ENCODE measurements at places on chromosomes 1 and 21.

DNA sequence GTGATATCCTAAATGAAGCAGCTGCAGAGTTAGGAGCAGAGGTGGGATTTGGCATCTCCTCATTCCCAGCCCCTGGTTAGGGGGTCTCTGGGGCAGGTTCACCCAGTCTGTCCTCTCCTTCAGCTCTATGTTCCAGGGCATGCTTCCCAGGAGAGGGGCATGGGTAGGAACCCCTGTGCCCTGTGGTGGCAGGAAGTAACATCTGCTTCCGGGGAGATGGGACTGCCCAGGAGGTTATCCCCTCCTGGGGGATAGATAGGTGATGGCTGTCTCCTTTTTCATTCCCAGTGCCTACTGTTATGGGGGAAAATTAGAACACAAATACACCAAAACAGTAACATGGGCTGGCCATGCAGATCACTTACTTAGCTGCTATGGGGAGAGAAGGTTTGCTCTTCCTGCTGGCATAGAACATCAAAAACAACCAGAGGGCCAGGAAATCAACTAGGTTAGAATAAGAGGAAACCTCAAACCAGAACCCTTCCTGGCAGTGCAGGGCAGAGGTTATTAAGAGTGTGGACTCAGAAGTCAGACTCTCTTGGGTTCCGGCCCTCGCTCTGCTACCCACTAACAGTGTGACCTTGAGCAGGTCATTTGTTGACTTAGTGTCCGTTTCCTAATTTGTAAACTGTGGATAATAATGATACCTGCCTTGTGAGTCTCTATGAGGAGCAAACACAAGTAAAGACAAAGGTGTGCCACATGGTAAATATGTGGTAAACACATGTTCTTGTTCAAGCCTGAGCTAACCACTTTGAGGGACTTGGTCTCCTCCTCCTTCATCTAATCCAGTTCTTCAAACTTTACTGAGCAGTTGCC, 157.8 kb upstream of the JUN start:
- no peak for DNase-seq

- DNase-seq = peak; percentile 25
These were observed 60.3 kb downstream of the XCL1 start for GRCh38 chr1:168636642-168637111.

GRCh38 chr1:235990330-235990795, 74.5 kb downstream of the NID1 start:
- peak; percentile 89 for DNase-seq

GRCh38 chr1:81827942-81828341, 27.2 kb downstream of the ADGRL2 start:
- no peak for DNase-seq

DNA sequence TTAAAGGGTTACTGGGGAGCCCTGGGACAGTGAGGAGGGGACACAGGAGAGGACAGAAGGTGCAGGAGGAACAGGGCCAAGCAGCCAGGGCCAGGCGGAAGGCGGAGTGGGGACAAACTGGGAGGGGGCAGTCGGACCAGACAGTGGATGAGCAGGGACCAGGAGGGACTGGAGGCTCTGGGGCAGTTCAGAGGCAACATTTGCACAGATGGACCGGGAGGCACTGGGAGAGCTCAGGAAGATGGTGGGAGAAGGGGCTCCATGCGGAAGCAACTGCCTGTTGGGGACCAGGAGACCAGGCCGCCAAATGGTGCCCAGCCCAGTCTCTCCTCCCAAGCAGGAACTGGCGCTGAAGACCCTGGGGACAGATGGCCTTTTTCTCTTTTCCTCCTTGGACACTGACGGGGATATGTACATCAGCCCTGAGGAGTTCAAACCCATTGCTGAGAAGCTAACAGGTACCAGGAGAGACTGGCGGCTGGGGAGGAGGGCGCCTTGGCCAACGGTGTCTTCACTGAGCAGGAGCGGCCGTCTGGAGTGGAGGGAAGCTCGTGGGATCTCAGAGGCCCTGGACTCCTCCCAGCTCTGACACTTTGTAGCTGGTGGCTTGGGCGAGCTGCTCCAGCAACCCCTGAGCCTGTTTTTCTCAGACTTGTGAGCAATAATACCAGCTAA, 847 bp downstream of the SELENON start:
- DNase-seq = peak; percentile 32

- DNase-seq = no peak
These were observed 150.7 kb upstream of the CD34 start for GRCh38 chr1:208061632-208062031.

- DNase-seq = no peak
These were observed 137.2 kb upstream of the NGF start for GRCh38 chr1:115475252-115475651.

DNA sequence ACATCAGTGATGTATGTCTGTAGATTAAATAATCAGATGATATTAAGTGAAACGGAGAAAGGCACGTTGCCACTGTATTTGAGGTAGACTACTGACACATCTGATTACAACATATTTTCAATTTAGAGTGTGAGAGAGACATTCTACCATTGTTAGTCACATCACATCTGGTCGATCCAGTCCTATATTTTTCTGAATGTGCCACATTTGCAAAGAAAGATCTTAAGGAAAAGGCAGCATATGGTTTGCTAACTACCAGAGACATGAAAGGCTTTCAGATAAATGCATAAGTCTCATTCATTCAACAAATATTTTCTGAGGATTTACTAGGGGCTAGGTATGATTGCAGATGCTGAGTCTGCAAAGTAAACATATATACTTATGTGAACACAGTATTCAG, 114.3 kb upstream of the RUNX1 start:
- DNase-seq = peak; percentile 58

DNA sequence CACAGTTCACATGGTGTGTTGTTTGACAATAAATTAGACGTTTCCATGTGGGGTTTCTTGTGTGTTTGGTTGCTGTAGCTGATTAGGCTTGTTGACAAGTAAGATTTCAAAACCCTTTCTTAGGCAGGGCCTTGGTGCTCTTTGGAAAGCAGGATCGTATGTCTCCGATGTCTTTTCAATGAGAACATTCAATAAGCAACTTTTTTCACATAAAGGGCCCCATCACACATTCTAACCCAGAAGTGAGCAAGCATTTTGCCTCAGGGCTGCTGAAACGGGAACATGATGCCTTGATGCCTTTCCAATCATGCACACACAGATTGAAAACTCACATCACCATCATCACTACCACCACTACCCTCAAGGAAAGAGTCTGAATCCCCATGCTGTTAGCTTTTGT, 33.1 kb downstream of the LPAR3 start:
- DNase-seq = no peak

DNA sequence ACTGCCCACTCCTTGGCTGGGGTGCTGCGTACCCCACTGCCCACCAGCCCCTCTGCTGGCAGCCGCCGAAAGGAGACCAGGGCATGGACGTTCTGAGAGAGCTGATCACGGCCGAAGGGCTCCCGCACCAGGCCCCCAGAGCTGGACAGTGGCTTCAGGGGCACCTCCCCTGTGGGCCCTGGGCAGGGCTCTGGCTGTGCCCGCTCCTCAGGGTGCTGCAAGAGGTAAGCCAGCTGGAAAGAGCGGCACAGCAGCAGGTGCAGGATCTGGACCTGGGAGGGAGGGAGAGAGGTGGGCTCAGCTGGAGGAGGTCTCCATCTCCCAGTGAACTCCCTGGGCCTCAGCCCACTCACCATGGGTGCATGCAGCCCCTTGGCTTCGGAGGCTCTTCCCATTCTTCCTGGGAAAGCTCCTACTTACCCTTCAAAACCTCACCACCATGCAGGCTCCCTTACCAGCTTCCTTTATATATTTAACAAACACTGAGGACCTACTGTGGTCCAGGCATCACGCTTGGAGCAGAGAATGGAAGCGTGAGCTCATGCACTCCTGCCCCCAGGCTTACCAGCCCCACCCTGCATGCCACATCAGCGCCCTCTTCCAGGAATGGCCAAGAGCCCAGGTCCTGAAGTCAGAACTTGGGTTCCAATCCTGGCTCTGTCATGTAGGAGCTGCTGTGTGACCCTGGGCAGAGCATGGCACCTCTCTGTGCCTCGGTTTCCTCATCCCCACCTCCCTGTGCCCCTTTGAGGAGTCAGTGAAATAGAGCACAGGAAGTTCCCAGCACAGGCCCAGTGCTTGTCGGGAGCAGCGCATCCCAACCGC, 6.8 kb upstream of the KIF17 start:
- DNase-seq = no peak

DNA sequence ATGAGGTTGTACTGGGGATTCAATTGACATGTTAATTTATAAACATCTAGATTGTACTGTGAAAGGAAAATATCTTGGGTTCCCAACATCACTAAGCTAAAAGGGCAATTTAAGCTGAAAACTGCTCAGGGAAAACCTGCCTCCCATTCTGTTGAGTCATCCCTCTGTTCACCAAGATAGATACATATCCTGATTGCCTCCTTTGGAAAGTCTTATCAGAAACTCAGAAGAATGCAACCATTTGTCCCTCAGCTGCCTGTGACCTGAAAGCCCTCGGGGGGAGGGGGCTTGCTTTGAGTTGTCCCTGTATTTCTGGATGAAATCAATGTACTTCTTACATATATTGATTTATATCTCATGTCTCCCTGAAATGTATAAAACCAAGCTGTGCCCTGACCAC, 187.0 kb upstream of the ETV3 start:
- no peak for DNase-seq

DNA sequence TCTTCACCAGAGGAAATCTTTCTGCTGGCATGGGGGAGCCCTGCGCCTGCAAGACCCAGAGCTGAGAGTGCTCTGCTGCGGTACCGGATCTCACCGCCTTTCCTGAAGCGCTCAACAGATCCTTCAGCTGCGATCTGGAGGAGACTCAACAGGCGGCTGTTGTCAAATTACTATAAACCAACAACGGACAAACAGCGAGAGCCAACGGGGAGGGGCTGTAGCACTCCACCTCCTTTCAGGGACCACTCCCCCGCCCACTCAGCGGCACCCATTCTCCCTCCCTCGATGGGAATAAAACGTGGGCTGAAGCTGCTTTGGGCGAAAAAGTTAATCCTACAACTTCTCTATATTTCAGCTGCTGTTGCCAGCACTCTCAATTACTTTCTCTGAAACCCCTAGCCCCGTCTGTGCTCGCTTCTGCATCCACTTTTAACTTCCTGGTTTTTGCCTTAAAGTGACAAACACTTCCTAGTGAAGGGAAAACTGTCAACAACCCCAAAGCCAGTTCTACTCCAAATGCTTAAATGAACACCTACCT, at the start of gene FMO5:
Gene FMO5 (minus strand): TSS at position 147 of the 538 bp plus-strand sequence. CDS start 310 bp downstream, outside the sequence.
- DNase-seq = peak; percentile 57

DNA sequence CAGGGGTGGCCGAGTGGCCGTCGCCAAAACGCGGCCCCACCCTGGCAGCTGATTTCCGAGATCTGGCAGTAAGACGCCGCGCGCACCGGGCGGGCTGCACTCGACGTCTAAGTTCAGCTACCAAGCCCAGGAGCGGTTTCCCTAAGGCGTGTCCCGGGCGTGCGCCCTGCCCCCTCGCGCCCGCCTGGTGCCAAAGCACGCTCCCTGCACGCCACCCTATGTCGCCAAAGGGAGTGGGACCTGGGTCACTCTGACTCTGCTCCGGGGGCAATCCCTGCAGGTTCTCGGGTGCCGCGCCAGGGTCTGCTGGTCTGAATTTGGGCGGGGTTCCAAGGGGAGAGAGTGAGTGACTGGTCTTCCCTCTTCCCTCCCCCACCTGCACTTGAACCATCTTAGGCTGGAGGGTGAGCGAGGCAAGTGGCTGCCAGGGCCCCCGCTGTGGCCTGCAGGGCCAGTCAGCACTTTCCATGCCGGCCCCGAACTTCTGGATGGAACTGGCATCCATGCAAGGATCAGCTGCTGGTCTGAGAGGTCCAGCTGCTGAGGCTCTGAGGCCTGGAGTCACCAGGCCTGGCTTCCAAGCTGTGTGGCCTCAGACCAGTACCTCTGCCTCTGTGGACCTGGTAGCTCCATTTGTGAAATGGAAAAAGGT, at the start of gene LRRC38:
Gene LRRC38 (minus strand): TSS at position 109 of the 652 bp plus-strand sequence. CDS start 410 bp downstream, outside the sequence.
- no peak for DNase-seq

DNA sequence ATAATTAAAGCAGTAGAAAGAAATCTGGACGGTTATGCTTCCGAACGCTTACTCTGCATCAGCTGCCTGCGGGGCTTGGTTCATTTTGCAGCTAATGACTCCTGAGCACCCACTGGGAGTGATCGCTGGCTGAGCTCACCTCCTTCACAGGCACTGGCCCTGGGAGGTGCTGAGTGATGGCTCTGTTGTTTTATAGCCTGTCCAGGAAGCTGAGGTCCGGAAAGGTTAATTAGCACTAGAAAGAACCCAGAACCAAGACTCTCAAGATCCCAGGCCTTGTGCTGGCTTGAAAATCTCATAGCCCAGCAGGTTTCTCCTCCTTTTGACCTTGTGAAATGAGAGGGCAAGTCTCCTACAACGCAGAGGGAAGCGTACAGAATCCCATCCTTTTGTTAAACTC, 226.2 kb downstream of the AJAP1 start:
- no peak for DNase-seq

- no peak for DNase-seq
These were observed 7.2 kb upstream of the CCDC27 start for GRCh38 chr1:3745071-3745470.

GRCh38 chr1:118987468-118988185, 516 bp downstream of the TBX15 start:
- peak; percentile 60 for DNase-seq

GRCh38 chr1:112344754-112345423, 51.1 kb upstream of the CTTNBP2NL start:
- no peak for DNase-seq

DNA sequence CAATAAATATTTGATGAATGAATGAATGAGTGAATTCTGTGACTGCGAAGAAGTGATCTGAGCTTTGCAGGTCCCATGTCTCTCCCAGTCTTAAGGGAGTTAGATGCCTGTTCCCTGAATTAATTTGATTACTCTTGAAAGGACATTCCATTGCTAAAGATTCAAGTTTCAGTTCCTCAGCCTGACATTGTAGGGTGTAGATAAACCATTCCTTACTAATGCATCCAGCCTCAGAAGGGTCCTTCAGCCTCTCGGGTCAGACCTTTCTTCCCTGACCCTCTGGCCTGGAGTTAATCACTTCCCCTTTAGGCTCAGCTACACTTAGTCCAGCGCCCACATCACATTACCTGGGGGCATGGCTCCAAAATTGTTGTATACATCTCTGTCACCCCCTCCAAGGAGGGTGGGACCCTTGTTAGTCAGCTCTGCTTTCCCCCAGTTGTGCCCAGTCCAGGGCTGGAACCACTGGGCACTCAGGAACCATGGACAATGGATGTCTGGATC, 2.6 kb downstream of the INSRR start:
- DNase-seq = no peak

- peak; percentile 6 for DNase-seq
These were observed 2.6 kb upstream of the FCRL6 start for GRCh38 chr1:159799446-159799985.

GRCh38 chr1:48944811-48945210, 168.1 kb upstream of the BEND5 start:
- DNase-seq = no peak

DNA sequence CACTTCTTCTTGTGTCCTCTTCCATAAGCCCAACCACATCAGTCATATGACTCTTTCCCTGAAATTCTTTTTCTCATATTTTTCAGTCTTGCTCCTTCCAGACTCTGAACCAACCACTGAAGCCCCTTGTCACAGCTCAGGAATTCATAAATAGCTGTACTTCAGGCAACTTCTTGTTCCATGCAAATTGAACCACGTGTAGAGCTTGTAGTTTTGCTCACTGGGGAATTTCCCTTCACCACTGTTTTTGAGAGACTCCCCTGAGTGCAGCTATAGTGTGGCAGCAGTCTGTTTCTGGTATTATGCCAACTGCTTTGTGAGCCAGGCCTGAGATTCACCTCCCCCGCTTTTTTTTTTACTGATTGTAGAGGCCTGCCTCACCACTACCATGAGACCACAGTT, 150.3 kb upstream of the SPAG17 start:
- DNase-seq = peak; percentile 85

All from EH (cell line).